NCI-H1092 treated with DMSO at 0.1 percent for 48 hours (cell line): ENCODE measurements at places on chromosomes 16 and 17.

DNA sequence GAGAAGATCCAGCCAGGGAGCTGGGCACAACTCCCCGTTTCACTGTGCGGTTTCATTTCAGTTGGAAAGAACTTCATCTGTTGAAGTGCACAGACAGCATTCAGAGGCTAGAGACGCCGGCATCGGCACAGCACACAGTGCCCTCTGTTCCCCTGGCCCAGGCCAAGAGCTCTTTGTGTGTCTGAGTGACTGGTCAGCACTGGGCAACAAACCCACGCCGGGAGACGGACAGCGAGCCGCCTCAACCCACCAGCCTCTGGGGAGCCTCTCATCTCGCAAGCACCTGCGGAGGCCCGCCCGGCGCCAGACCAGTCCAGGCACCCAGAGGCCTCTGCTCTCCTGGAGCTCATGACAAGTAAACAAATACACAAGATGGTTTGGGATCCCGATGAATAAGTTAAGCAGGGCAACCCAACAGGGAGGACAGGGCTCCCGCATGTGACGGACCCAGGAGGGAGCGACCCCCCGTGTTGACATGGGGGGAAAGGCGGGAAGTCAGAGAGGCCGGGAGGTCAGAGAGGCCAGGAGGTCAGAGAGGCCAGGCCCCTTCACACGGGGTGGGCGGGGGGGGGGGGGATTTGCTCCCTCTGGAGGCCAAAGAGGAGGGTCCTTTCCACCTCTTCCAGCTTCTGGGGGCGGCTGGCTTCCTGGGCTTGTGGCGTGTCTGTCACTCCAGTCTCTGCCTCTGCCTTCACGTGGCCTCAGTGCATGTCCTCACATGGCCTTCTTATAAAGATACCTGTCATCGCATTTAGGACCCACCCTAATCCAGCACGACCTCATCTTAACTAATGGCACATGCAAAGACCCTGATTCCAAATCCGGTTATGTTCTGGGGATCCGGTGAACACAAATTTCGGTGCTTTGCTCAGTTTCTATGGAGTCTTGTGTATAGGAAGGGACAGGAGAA, 25.8 kb upstream of the KLHDC4 start:
- DNase-seq: no peak

DNA sequence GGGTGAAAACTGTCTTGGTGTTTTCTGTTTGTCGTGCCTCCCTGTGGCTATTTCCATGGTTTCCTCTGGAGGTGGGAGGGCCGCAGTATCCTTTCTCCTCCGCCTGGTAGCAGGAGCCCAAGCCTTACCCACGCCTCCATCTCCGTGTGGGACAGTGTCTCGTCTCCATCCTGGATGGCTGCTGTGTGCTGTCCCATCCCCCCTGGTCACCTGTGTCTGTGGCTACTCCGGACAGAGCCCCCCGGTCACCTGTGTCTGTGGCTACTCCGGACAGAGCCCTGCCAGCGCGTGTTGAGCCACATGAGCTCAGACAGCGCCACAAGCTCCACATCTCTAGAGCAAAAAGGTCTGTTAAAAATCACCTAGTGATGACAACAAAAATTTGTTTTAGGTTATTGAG, 198.2 kb upstream of the CHMP6 start:
- DNase-seq: no peak

- DNase-seq: no peak
Measured at GRCh38 chr16:27498031-27498825, 51.5 kb downstream of the GTF3C1 start.

DNA sequence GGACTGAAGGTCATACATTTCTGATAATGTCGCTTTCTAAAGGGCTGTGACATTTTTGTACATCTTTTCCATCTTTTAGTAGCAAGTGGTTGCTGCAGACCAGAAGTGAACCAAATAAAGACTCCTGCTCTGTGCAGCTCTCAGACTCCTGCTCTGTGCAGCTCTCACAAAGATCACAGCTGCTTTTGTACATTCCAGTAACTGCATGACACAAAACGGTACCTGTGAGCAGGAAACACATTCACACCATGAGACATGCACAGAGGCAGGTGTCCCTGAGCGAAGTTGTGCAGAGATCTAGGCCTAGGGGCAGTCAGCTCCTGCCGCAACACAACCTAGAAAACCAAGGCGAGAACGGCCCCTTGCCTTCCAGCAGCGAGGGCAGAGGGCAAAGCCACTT, 67.5 kb downstream of the KLHDC4 start:
- no peak for DNase-seq

DNA sequence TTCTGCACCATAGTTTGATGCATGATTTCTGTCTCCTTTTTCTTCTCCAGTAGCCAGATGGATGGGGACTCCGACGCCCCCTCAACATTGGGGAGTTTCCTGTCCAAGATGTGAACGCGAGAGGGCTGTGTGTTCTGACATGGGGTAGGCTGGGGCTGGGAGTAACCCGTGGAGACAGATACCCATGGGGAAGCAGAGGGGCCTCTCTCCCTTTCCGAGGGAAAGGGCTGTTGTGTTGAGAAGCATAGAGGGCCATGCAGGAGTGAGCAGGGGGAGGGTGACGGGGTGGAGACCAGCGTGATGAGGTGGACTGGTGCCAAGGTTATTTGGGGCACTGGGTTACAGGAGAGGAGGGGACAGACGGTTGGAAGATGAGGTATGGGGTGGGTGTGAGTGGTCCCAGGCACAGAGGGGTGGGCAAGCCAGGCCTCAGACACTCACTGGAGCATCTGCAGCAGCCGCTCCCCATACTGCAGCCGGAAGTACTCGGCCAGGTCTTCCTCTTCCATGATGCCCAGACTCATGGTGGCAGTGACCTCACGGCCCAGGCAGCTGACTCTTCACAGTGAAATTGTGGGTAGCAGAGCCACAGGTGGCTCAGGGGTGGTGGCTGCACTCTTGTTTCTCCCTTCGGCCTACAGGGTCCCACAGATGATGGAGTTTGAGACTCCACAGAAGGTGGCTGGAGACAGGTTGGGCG, 400 bp downstream of the CCDC42 start:
- DNase-seq: no peak

GRCh38 chr17:50513495-50513894, 5.3 kb downstream of the MYCBPAP start:
- no peak for DNase-seq
